Activated T-helper 2 cell treated with anti-CD3 and anti-CD28 coated beads, Interferon-gamma antibody, Interleukin-2, Interleukin-4, amounts not matched to agents 10 μg/mL and 5 μg/mL and 100 μg/mL, durations not matched to agents 14 hours and 24 hours and 36 hours (primary cell): ENCODE measurements at places on chromosomes 6 and 20. TPM values are rescaled to one million over a fixed set of nuclear protein-coding genes. Genes with fewer than 3 reads are reported as not detected.

- H3K27ac ChIP-seq = no peak overlapping the region
- no peak for DNase-seq
- H3K4me1 ChIP-seq = peaks cover 29% of the 10 kb centered on the region
These were observed 22.1 kb downstream of the STK35 start for GRCh38 chr20:2123720-2124119.

GRCh38 chr6:148682990-148683389 lies 63.8 kb upstream of the UST start:
- no peak overlapping the region for H3K27ac ChIP-seq
- DNase-seq = no peak
- H3K4me1 ChIP-seq = peaks cover 2% of the 10 kb centered on the region

DNA sequence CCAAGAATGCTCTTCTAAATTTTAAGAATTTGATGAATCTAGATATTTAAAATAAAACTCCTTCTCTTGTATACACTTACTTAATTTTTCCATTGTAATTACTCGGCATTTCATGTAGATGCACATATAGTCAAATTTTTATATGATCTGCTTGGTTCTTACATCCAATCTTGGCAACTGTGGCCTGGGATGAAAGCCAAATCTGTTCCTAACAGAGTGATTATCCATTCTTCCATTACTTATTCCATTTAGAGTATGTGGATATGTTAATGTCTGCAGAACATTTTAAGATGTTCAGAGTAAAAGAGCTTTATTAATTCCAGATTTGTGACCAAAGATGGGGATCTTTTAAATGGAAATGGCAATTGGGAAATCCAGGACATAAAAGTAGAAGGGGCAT lies 144.1 kb upstream of the PDE7B start:
- no peak overlapping the region for H3K27ac ChIP-seq
- H3K4me3 ChIP-seq = no peak overlapping the region
- peaks cover 13% of the 10 kb centered on the region for H3K36me3 ChIP-seq
- no peak for DNase-seq
- peaks cover 10% of the 10 kb centered on the region for H3K27me3 ChIP-seq
- H3K4me1 ChIP-seq = peaks cover 24% of the 10 kb centered on the region

DNA sequence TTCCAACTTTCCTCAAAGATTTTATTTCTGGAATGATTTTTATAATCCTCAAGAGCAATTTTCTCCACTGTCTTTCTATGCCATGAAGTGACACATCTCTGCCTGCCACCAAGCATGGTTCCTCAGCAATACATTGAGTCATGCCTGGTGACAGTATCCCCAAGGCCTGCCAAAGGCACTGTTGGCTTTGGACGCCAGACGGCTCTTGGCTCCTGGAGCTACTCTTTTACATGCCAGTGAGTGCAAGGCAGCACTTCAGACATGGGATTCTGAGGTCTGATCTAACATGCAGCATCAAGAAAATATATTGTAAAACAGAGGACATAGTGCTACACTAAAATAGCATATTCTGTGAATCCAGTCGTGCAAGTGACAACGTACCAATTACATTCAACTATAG lies 20.1 kb upstream of the PLEKHG1 start:
- H3K27me3 ChIP-seq = peaks cover 22% of the 10 kb centered on the region
- H3K27ac ChIP-seq = no peak overlapping the region
- no peak overlapping the region for H3K4me3 ChIP-seq
- no peaks in the 10 kb centered on the region for H3K4me1 ChIP-seq
- no peak for DNase-seq

DNA sequence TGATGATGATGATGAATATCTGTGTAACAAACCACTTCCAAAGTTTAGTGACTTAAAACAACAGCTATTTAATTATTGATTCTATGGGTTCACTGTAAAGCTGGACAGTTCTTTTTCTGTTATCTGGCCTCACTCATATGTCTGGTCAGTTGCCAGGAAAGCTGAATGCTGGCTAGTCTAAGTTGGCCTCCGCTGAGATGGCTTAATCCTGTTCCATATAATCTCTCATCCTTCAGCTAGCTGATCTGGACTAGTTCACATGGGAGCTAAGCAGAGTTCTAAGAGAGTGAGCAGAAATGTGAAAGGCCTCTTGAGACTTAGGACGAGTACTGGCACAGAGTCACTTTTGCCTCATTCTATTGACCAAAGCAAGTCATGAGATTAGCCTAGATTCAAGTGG lies 334.7 kb upstream of the FLRT3 start:
- no peak for DNase-seq
- H3K4me1 ChIP-seq = no peaks in the 10 kb centered on the region
- H3K4me3 ChIP-seq = no peak overlapping the region
- H3K27me3 ChIP-seq = no peaks in the 10 kb centered on the region

MCCD1 gene
- not detected in 2 replicates for total RNA-seq

PET117 gene
- 15.7 and 17.0 TPM in 2 replicates for total RNA-seq

F13A1 gene
- not detected in 2 replicates for total RNA-seq

RIMS1 gene
- not detected in 2 replicates for total RNA-seq

MOCS1 gene
- total RNA-seq = 1.2 and 1.6 TPM in 2 replicates

PAX1 gene
- not detected in 2 replicates for total RNA-seq
